ENCODE measurements at places on chromosomes 2 and 18.

- DNase-seq, result no peak
These were observed 129.8 kb upstream of the LMAN1 start for GRCh38 chr18:59488899-59489298.

- no peak for DNase-seq
These were observed 1.3 kb upstream of the GPC1 start for GRCh38 chr2:240433973-240434727.

GRCh38 chr18:46497129-46497528, 159.9 kb downstream of the LOXHD1 start:
- DNase-seq, result peak; percentile 24

- no peak for DNase-seq
These were observed 6.3 kb upstream of the PLEKHM3 start for GRCh38 chr2:208031608-208032019.

- DNase-seq, result no peak
These were observed 14.1 kb downstream of the C18orf63 start for GRCh38 chr18:74329688-74330205.

DNA sequence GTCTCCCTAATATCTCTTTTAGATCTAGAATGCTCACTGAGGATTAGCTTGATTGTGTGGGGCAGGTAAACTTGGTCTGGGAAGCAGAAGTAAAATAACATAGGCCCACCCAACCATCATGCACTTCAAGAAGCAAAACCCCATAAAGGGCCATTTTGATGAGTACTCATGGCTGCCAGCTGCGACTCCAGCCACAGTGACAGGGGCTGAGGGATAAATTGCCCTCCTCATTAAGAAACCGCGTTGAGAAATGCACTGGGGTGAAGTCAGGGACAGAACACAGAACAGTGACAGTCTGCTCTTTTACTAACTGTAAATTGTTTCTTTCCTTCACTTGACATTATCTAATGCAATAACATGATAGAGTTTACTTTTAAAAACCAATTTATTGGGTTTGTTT, 60.2 kb downstream of the RND3 start:
- DNase-seq, result no peak

GRCh38 chr18:13973061-13973575, 57.8 kb upstream of the MC2R start:
- no peak for DNase-seq

- DNase-seq, result no peak
These were observed 100.9 kb upstream of the NEUROD1 start for GRCh38 chr2:181781078-181781786.

DNA sequence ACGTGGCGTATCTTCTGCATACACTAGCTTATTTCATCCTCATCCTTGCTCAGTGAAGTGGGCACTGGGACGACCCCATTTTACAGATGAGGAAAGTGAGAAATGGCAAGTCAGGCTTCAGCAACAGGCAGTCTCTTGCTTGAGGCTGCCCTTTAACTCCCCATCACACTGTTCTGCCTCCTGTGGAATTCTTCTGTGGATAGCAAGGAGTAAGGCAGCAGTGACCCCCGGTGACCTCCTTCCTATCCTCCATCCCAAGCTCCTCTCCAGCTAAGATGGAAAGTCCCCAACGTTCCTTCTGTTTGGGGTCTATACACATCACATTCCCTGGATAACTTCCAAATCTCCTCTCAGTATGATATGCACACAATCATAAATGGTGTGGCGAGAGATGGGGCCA, 10.5 kb downstream of the ANKRD29 start:
- no peak for DNase-seq

DNA sequence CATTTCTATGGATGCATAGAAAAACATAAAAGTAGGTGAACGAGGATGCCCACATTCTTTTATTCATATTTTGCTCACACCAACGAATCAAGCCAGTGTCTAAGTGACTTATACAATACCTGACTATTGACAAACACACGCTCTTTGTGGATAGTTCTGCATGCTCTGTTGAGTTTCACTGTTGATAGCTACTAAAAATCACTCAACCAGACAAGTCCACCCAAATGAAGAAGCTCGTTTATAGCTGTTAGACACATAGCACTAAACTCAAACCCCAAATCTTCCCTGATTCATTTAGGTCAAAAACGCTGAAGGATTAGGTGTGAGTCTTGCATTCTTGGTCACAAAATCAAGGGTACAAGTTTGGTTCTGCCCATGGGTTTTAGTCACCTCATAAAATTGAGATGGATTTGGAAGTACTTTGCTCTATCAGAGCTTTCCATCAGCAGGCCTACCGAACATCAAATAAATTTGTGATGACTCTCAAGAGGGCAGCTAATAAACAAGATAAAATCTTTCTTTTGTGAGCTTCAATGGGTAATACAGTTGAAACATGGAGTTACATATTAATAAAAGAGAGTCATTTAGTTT, 92.7 kb upstream of the ETAA1 start:
- no peak for DNase-seq

DNA sequence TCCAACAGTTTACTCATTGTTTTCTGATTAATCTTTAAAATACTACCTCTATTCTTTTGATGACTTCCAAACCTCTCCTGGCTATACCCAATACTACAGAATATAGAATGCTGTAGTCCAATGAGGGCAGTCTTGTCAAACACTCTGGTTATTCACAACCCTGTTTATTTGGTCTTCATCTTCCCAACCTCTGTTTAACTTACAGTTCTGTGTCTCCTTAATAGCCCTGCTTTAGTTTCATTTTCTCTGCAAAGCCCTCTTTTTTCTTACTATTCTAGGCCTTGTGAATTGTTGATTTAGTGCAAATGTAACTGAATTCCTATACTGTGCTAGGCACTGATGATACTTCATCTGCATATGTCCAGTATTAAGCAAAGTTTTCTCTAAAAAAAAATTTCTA, 40.0 kb downstream of the ACVR2A start:
- no peak for DNase-seq

GRCh38 chr2:207238831-207239701, 73.3 kb upstream of the KLF7 start:
- no peak for DNase-seq

DNA sequence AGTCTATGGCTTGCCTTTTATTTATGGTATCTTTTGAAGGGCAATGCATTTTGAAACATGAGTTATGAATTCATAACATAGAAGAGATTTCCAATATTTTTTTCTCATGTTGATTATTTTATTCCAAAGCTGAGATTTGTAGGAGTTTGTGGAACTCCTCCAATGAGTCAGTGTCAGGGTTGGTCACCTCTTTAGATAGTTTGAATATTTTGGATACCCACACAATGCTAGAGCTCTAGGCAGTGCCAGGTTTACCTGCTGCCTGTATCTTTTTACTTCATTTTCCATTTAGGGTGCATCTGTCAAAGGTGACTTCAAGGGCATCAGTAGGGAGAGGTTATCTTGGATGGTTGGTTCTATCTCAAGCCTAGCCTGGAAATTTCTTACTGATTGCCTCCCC, 152.7 kb downstream of the CERS6 start:
- DNase-seq, result no peak

DNA sequence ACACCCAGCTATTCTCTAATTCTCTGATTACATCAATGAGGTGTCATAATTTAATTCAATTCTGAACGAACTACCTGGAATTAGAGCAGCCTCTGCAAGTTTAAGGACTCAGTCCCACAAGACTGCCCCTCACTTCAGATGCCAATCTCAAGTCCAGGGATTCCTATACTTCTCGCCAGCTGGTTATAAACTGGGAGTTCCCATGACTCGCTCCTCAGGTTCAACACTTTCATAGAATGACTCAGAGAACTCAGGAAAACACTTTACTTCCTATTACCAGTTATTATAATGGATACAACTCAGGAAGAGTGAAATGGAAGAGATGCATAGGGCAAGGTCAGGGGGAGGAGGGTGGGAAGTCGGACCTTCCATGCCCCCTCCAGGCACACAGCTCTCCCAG, 112.3 kb upstream of the ATP5MC3 start:
- no peak for DNase-seq

- DNase-seq, result no peak
These were observed 176.6 kb upstream of the SKOR2 start for GRCh38 chr18:47427923-47428637.

GRCh38 chr2:119240311-119241204, 16.9 kb downstream of the STEAP3 start:
- DNase-seq, result no peak

GRCh38 chr2:71637736-71638135, 184.4 kb downstream of the DYSF start:
- DNase-seq, result no peak

DNA sequence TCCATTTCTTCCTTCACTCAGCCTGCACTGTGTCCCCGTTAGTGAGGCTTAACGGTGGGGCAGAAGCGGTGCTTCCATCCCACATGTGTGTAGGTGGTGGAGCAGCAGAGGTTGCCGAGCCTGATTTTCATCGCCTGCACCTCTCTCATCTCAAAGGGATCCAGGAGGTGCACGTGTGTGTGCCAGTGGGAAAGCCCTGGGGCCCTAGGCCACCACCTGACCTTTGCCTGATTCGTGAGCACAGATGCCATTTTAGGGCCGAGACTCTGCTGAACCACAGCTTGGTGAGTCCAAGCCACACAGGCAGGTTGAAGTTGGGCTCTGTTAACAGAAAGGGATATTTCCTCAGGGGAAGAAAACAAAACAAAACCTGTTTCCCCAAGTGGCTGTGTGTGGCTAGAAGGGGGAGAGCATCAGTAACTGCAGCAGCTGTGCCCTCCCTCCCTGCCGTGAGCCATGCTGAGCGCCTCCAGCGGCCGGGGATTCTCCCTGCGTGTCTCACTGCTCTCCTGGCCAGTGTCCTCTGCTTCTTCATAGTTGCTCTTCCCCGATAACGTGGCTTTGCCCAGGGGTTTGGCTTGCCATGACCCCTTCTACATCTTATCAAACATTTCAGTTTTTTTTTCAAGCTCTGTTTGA, 81.5 kb downstream of the MAPRE2 start:
- DNase-seq, result no peak

DNA sequence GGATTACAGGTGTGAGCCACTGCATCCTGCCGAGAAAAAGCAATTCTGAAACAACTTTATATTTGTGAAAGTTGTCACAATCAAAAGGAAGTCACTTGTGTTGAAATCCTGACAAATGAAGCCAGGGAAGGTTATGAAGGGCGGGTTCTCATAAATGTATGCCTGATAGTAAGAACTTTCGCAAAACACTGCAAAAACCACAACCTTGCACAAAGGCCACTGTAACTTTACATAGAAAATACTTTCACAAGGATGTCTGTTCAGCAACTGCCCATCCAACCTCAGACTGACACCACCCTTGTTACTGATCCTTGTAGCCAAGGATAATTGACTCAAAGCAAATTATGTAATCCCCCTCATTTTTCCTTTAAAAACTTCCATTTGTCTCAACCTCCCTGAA, 90.6 kb downstream of the SLC4A3 start:
- DNase-seq, result no peak

DNA sequence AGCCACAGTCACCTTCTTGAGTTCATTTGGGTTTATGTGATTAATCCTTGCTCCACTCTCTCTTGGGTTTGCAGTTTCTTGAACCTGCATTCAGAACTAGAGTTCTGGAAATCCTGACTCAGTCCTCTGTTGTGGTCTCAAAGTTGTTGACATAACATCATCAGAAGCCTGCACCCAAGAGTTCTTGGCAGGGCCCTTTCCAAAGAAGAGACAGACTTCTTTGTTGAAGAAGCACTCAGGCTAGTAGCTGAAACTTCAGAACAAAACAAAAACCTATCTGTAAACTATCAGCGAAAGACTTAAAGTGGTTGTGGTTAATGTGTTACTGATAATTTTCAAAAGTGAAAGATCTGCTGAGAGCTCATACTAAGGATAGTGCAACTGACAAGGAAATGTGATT, 120.8 kb downstream of the FAM168B start:
- DNase-seq, result peak; percentile 73

GRCh38 chr2:38113981-38114708, 38.2 kb upstream of the CYP1B1 start:
- no peak for DNase-seq

GRCh38 chr2:71578767-71579342, 125.5 kb downstream of the DYSF start:
- DNase-seq, result peak; percentile 92

- no peak for DNase-seq
These were observed 505 bp downstream of the FOXI3 start for GRCh38 chr2:88451811-88452564.

DNA sequence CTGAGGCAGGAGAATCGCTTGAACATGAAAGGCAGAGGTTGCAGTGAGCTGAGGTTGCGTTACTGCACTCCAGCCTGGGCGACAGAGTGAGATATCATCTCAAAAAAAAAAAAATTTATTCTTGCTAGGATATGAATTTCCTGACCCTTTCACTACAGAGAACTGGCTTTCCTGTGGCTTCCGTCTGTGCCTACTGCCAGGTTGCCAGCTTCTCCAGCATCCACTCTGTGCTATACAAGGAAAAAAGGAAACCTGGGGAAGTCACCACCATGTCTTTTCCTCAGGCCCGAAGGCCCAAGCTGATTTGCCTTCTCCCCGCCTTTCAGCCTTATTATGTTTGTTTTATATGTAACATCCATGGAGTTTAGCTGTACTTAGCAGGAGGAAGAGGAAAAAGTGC, 122.0 kb upstream of the REV1 start:
- no peak for DNase-seq

DNA sequence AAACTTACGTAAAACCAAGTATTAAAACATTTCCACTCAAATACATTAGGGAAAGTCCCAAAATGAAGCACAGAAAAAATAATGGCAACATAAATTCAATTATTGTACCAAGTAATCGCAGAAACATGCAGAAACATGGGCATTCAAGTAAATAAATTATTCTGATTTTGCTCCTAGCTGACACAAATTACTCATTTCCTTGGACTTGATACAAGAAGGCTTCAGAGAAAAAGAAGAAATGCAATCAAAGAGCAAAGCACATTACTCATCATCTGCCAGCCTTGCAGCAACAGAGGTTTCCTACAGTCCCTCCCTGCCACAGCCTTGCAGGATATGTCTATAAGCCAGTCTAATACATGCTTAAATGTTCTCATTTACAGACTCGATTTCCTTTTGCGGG, 439.8 kb upstream of the LYPD1 start:
- peak; percentile 74 for DNase-seq

GRCh38 chr2:47201224-47201623, 46.1 kb upstream of the STPG4 start:
- no peak for DNase-seq

DNA sequence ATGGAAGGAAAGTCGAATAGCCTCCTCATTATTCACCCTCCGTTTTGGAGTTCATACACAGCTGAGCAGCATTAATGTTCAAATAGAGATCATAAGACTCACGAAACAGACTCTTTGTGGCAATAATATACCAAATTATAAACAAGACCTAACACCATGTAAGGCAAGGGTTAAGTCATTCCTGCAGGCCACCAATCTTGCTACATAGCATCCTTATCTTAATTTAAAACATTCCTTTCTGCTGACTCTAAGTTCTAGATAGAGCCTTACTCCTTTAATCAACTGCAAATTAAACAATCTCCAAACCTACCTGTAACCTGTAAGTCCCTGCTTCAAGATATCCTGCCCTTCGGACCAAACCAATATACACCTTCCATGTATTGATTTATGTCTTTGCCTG, 178.0 kb downstream of the PDE11A start:
- DNase-seq, result no peak
